ENCODE measurements at places on chromosomes 2 and 18.

DNA sequence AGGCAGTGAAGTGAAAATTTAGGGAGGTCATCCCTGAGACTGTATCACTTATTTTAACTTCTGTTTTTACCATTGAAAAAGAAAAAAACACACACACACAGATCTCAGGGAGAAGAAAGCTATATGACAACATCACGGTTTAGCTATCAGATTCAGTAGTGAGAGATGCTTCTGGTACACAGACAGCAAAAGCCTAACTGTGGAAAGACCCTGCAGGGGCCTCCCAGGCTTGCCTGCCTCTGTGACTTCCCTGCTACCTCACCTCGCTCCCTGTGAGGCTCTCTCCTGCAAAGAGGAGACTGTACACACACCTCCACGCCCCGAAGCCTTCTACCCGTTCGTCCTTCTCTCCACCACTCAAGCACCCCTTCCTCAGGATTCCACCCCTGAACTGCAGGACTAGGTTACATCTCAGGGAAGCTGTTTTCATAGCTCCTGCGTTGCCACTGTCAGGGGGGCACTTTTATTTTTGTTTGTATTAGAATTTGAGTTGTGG, 86.3 kb downstream of the EPB41L3 start:
- no peak for DNase-seq

GRCh38 chr2:127575941-127576432, 40.5 kb downstream of the MYO7B start:
- no peak for DNase-seq

GRCh38 chr18:66601649-66602048, 2.2 kb downstream of the CDH19 start:
- no peak for DNase-seq

DNA sequence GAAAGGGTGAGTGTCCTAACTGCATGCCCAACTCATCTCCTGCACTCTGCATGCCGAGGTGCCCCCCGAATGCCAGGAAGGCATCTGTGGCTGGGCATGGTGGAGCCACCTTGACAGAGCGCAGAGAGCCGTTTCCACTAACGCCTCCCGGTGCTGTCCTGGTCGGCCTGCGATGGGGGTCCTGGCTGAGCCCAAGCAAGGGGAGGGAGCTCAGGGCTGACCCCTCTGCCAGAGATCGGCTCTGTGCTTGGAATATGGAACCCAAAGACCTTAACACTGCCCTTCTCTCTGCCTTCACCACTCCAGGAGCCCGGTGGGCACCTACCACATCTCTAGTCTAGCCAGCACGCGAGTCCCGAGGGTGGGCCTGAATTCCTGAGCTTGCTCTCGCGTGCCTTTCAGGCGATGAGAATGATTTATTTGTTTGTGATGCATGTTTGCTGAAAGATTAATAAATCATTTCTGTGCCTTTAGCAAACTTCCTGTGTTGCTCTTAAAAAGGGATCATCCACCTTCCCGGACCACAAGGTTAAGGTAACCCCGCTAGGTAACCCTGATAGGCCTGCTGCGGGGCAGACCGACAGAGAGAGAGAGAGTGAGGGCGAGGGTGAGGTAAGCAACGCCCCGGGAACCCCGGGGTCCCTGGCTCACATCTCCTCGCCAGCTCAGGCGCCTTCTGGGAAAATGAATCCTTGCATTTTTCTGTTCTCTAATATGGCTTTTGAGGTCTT, 35.3 kb downstream of the PDIA6 start:
- DNase-seq, result no peak

- no peak for DNase-seq
Measured at GRCh38 chr2:13218205-13218604, 501.5 kb downstream of the TRIB2 start.

- DNase-seq, result no peak
Measured at GRCh38 chr2:232436381-232437194, 19.4 kb upstream of the ALPI start.

- DNase-seq, result no peak
Measured at GRCh38 chr2:69113627-69114026, 100.6 kb downstream of the ANTXR1 start.

DNA sequence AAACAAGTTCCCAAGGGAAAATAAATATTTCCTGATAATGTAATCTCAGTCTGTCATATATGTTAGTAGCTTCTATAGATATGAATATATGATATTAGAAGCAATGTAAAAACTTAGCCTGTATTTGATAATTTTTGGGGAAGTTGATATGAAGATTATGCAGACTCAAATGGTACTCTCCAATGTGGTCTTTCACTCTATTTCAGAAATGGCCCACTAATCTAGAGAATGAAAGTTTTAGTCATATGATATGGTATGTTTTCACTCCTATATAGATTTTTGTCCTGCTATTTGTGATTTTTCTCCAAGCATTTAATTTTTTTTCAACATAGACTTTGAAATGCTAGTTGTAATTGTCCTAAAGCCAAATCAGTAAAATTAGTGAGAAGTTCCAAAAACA, 236.7 kb upstream of the BOD1L2 start:
- no peak for DNase-seq

DNA sequence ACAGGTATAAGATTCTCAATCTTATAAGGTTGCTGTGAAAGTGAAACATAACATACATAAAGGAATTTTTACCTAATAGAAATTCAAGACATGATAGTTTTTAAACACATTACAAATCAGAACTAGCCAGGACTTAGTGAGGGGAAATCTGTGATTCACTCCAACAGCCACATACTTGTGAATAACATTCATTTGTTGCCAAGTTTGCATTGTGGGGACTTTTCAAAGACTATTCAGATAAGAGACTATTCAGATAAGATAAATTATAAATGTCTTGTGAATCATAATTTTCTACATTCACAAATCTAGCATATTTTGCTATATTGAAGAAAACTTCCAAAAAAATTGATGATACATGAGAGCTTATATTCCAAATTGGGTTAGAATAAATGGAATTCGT, 345.3 kb upstream of the CDH20 start:
- DNase-seq, result no peak

DNA sequence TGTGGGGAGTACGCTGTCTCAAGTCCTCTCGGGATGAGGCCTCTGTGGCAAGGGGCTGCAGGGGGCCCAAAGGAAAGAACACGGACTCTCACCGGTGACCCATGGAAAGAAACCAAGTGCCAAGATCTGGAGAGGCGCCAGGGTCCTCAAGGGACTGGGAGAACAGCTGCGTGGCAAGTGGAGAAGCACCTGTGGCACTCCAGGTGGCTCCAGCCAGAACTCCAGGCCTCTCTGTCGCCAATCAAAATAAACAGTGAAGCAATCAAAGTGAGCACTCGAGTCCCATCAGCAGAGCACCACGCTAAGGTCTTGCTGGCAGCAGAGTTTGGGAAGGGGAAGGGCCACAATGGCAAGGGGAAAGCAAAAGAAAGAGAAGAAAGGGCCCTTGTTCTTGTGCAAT, 54.7 kb downstream of the BCL2 start:
- no peak for DNase-seq

GRCh38 chr2:10019602-10020400, 23.5 kb upstream of the KLF11 start:
- no peak for DNase-seq

DNA sequence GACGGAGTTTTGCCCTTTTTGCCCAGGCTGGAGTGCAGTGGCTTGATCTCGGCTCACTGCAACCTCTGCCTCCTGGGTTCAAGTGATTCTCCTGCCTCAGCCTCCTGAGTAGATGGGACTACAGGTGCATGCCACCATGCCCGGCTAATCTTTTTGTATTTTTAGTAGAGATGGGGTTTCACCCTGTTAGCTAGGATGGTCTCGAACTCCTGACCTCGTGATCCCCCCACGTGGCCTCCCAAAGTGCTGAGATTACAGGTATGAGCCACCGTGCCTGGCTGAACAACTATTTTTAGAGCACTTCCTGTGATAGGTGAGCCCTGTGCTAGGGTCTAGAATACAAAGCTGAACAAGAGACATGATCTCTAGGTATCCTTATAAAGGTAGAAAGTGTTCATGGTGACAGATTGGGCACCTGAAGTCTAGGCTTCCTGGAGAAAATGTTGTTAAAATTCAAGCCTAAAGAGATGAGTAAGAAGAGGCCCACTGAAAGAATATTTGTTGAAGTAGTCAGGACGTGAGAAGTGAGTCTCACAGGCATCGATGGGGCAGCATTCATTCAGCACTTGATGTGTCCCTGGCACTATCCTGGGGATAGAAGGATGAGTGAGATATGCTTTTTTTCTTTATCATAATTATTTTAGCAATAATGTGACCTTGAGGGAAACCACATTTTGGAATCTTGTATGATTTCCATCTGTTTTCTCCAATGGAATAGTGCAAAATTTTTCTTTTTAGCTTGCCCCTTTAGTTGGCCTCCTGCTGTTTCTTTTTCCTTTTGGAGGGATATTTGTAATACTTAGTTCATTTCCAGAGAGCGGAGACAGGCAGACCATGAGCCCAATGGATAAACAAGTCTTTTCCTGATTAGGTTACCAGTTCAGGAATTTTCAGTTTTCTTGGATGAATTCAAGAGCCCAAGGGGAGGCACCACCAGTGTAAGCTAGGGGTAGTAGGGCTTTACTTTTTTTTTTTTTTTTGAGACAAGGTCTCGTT, 5.1 kb downstream of the ZNF236 start:
- DNase-seq, result no peak

DNA sequence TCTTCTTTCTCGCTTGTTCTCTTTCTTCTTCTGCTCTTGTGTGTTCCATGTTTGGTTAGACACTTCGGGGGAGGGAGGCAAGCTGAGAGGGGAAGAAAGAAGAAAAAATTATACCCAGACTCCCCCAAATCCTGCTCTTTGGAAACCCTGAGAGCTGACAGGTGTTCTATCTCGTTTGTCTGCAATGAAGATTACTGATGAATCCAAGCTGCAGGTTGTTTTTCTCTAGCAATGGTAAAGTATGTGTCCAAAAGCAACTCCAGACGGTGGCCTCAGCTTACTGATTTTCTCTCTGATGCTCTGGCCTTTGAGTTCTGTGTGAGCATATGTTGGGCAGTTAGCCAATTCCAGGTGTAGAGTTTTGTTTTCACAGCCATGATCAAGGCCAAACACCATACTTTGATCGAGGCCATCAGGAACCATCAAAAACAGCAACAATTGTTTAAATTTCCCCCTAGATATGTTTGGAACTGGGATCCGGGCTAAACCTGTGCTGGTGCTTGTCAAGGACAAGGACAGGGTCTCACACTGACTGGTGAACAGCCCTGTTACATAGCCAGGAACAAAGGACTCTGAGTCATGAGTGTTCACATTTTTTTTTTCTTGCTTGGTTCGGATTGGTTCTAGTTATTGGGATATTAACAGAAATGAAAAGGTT, 142.0 kb downstream of the PRKCE start:
- no peak for DNase-seq

DNA sequence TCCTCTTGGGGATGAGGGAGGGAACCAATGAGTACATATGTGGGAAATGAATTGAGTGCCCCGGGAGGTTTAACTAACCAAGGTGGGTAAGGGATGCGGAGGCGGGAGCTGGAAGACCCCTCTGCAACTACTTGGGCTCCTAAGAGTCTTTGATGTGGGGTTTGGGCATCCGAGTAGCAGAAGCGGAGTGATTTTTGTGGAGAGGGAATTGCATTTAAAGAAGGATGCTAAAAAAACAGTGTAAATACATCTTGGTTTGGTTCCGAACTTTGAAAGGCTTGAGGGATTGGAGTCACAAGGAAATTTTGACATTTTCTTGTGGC, 215.7 kb downstream of the MCFD2 start:
- no peak for DNase-seq

DNA sequence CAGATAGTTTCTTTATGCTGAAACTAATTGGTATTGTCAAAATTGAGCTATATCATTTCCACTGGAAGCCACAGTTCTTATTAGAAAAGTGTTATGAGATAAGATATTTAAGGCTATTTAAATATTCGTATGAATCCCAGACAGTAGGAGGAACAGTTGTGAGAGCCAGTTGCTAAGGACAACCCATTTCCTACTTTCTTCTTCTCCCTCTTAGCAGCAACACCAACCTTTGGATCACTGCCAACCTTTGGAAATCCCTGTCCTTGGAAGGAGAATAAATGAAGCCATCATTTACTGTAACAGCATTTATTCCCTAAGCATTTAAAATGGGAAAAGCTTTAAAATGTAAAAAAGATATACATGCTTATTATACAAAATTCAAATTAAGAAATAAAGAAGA, 85.8 kb downstream of the PLCL1 start:
- DNase-seq, result no peak

DNA sequence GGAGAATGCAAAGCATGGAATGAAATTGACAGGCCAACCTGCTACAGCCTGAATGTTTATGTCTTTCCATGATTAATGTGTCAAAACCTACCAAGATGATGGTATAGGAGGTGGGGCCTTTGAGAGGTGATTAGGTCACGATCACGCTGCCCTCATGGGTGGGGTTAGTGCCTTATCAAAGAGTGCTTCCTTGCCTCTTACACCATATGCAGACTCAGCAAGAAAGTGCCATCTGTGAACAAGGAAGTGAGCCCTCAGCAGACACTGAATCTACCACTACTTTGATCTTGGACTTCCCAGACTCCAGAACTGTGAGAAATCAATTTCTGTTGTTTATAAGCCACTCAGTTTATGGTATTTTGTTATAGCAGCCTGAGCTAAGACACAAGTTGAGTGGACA, 147.5 kb upstream of the BCL2L11 start:
- no peak for DNase-seq

GRCh38 chr18:23166891-23167541, 31.7 kb downstream of the CABLES1 start:
- DNase-seq, result no peak

DNA sequence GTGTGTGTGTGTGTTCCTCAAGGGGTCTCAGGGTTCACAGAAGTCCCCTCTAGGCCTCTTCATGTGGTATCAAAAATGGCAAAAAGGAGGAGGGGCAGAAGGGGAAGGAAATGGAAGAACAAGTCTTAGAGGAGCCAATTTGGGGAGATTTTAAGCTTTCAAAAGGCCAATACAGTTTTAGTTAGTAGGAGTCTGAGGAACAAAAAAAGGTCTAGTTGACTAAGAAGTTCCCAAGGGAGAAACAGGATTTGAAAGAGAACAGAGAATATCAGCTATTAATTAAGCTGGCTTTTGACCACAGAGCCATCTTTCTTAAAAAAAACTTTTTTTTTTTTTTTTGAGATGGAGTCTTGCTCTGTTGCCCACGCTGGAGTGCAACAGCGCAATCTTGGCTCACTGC, 7.1 kb downstream of the RNF125 start:
- DNase-seq, result no peak

DNA sequence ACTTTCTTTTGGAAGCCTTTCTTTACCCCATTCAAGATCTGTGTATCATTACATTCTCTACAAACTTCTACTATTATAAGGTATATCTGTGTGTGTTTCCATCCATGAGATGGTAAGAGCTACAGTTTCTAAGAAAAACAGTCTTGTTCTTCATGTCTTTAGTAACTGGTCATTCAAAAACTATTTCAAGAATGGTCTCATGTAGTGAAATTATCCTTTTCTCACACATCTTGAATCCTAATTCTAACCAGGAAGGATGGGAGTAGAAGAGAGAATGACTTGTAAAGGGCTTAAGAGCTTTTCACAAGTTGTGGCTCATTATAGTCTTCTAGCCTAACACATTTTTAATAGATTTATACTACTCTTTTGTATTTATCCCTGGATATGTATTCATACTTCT, 47.3 kb downstream of the ROCK1 start:
- no peak for DNase-seq

- no peak for DNase-seq
Measured at GRCh38 chr18:10431680-10432079, 22.8 kb upstream of the APCDD1 start.

- DNase-seq, result no peak
Measured at GRCh38 chr2:26197516-26197915, 24.6 kb downstream of the GAREM2 start.
